ENCODE measurements at places on chromosomes 1 and 21.

DNA sequence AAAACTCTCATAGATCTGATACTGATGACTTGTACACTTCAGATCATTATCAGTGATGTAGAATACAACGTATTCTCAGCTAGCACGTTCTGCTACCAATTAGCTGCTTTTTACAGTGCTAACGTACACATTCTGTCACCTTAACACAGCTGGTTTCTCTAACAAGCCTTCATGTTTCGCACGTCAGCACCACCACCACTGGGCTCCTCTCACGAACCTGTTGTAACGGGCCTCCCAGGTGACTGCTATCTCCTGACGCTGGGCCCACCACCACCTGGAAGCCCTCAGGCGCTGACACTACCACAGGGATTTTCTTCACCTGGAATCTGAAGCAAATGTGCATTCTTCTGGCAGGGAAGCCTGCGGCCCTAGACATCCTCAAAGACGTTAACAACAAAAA lies 19.8 kb downstream of the TOMM20 start:
- peak; percentile 65 for DNase-seq

- no peak for DNase-seq
These were observed 96.8 kb upstream of the RUNX3 start for GRCh38 chr1:25026730-25027450.

DNA sequence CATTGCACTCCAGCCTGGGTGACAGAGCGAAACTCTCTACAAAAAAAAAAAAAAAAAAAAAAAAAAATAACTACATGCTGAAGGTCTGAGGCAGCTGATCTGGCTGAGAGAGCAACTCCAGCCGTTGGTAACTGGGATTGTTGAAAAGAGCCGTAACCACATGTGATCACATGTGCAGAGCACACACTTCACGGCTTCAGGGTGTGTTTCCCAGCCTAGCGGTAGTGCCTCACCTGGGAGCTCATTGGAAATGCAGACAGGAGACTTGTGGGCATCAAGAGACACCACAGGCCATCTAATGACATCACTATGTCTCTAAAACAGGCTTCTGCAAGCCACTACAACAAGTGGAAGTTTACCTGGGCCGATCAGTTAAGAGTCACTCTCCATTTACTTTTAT lies 11.8 kb upstream of the OTUD7B start:
- DNase-seq: no peak

DNA sequence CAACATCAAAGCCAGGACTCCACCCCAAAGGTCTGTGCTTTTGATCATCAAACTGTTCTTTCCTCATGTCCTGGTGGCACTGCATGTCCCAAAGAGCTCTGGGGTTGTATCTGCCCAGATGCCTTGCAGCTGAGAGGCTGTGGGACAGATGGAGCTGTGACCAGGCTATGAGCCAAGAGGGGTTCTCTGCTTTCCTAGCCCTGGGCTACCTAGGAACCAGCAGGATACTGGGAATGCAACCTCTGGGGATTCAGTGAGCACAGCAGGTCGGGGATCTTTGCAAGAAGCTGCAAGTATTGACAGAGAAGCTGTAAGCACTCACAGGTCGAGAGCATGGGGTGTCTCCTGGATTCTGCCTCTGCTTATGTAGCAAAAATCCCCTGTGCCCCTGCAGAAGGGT lies 186.6 kb downstream of the GRIK3 start:
- no peak for DNase-seq

GRCh38 chr1:81738875-81739274 lies 61.9 kb upstream of the ADGRL2 start:
- DNase-seq: no peak

GRCh38 chr1:36705629-36706028 lies 222.9 kb upstream of the CSF3R start:
- DNase-seq: no peak

GRCh38 chr1:227729881-227730629 lies 5.0 kb downstream of the JMJD4 start:
- DNase-seq: no peak

GRCh38 chr1:55957276-55957675 lies 622.1 kb downstream of the PLPP3 start:
- DNase-seq: no peak

DNA sequence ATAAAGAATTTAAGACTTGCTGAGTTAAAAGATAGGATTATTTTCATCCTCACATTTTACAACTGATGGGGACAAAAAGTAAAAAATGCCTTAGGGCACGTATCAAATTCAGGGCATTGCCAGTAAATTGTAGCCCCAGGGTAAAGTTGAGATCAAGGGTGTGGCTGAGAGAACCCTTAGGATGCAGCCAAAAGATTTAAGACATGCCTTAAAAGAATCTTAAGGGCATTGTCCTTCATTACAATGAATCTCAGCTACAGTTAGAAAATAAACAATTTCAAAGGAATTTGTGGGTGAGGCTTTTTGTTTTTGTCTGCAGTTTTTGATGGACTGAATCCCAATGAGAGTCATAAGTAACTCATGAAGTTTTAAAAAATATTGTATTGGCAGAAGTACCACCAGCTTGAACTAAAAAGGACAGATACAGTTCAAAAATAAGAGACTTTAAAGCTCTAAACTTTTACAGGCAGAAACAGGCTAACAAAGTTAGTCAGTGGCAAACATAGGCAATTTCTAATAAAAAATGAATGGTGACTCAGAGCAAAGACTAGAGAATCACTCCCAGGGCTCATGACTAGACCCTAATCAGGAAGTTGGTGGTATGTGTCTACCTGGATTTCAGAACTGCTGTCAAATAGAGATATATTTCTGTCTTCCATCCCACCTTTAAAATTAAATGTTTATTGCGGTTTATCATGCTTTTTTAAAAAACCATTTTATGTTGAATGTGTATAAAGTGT lies 165.1 kb upstream of the SNX7 start:
- DNase-seq: no peak

DNA sequence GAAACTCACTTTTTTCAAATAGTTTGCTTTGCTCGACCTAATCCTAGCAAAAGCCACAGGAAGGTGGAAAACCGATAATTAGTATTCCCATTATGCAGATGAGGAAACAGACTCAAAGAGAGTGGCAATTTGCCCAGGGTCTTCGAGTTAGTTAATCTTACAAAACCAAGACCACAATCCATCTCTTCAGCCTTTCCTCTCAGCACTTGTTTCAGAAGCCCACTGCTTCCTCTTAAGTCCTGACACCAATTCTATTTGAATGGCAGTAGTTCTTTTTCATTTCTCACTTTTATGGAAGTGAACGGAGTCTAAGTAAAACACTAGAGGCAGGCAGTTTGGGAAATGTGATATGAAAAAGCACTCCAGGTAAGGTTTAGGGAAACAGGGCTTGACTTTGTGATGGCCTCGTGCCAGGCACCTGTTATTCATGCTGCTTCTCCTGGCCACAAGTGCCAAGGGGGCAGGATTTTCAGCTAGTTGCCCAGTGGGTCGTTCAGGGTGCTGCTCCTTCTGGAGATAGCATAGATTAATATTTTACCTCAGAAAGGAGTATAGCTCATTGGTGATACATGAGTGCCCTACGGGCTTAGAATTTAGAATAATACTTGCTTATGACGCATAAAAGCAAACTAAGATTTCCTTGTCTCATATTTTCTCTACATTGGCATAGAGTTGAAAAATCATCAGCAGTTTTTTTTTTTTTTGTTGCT lies 76.6 kb upstream of the NRIP1 start:
- no peak for DNase-seq

DNA sequence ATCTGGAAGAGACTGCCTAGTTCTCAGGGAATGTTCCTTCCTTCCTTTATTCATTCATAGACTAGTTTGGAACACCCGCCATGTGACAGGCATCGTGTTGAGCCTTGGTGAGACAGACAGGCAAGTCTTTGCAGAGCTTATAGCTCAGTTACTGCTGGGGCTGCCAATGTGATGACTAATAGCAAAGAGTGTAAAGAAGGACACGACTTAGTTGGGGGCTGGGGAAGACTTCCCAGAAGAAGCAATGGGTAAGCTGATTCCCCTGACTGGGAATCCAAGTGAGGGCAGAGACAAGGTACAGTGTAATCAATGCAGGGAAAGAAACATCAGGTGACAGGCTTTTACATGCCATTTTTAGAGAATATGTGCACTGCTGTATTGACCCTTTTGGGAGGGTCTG lies 51.2 kb downstream of the TENT5C start:
- no peak for DNase-seq

- DNase-seq: no peak
These were observed 98.6 kb upstream of the KRTAP19-8 start for GRCh38 chr21:31136891-31137290.

- no peak for DNase-seq
These were observed 14.4 kb upstream of the SCCPDH start for GRCh38 chr1:246709835-246710234.

DNA sequence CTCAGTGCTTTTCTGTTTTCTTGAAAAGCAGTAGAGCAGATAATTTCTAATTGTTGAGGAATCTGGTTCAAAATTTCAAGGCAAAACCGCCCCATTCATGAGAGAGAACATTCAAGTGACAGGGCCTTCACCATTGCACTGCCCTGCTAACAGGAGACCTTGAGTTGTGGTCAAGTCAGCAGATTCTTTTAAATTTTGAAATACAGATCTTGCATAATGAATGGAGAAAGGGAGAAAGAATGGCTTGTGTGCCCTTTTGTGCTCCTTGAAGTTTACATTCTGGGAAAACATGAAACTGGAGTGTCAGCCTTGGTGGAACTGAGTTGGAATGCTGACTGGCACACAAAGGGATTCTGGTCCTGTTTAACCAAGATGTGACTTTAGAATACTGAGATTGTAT lies 164.5 kb upstream of the UBE2U start:
- no peak for DNase-seq

- DNase-seq: peak; percentile 87
These were observed at the start of gene COL24A1 for GRCh38 chr1:86156566-86157455. Gene COL24A1 (minus strand): TSS chr1:86156772. CDS start chr1:86156396, 376 bp downstream.

DNA sequence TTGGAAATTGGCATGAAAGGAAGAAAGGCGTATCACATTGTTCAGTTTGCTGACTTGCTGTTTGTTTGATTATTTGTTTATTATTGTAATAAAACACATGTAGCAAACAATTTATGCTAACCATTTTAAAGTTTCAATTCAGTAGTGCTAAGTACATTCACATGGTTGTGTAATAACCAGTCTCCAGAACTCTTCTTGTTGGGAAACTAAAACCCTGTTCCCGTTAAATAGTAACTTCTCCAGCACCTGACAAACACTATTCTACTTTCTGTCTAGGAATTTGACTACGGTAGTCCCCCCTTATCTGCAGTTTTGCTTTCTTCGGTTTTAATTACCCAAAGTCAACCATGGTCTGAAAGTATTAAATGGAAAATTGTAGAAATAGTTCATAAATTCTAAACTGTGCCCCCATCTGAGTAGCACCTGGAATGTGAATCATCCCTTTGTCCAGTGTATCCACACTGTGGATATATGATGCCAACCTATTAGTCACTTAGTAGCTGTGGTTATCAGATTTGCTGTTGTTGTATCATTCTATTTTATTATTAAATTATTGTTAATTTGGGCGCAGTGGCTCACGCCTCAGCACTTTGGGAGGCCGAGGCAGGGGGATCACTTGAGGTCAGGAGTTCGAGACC lies 5.5 kb downstream of the MORC3 start:
- DNase-seq: no peak

GRCh38 chr1:13930151-13930550 lies 230.2 kb downstream of the PRDM2 start:
- no peak for DNase-seq

Measured in vagina (tissue), 2 donors.